Stimulated activated CD4-positive, alpha-beta T cell treated with anti-CD3 and anti-CD28 coated beads, Interleukin-1b, Interleukin-23, amount 100 ng/mL, for 48 hours (primary cell): ENCODE measurements at places on chromosomes 1 and 21.

- no peak for DNase-seq
These were observed 15.9 kb upstream of the RAB4A start for GRCh38 chr1:229254910-229255541.

DNA sequence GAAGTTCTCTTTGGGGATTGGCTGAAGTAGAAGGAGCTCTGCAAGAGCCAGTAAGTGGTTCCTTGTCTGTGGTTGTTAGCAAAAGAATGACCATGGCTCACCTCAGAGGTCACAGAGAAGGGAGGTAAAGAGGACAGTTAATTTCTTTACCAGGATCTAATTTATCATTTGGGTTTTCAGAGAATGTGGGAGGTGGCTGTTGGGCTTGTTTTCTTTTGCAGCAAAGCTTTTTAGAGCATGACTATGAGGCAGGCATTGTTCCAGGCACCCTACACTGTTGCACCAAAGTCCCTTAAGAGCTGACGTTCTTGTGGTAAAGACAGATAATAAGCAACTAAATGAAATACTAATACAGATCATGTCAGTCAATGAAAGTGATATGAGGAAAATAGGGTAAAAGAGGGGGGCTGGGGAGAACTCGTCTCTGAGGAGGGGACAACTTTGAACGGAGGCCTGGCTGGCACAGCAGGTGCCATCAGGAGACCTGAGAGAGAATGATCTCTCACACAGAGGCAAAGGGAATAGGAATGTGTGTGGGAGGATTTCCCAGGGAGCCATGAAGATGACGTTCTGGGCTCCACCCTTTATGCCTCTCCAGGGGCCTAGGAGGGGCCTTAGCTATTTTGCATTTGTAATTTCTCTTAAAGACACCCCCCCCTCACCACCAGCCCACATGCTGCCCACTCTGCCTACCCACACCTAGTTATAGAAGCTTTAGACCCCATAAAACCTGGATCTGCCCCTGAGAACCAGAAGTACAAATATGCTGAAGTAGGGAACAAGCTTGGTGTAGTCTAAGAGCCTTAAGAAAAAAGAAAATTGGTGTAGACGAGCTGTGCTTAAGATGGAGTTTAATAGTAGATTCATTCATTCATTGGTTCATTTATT lies 177.5 kb downstream of the ROR1 start:
- DNase-seq, result no peak

DNA sequence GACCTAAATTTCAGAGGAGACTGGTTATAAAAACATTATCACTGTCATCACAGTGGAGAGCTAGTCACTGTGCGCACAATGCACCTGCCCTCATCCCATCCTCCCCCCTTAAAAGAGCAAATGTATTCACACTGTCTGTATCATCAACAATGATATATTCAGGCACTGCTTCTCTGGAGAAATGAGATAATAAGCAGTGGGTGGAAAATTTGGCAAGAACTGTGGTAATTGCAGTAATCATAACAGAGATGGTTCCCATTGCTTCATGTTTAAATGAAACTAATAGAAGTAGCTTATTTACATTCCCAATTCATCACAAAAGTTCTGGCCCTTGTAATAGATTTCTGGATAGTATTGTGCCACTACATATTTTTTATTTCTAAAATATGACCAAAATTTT lies 867.4 kb upstream of the ADGRL2 start:
- no peak for DNase-seq

DNA sequence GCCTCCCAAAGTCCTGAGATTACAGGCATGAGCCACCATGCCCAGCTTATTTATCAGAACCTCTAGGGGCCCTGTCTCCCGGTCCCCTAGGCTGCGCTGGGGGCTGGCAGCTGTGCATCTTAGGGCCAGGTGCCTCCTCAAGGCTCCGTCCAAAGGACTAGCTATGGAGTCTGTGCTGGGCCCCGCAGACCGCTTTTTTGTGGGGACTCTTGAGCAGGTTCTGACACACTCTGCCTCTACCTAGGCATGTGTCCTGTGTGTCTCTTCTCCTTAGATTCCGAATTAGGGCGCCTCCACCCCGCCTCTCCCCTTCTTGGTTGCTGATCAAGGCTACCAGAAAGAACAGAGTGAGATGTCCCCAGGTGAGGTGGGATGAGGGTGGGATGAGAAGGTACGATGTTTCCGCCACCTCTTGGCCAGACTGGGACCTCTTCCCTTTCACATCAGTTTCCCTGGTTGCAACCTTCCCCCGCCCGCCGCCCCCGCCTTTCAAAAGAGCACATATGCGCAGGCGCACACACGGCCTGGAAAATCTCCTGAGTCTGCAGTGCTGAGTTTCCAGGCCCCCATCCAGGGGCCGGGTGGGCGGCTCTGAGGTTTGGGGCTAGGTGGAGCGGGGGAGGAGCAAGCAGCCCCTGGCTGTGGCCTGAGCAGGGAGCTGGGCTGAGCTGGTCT lies 5.0 kb upstream of the PTPN7 start:
- DNase-seq, result peak; percentile 58

GRCh38 chr1:6417961-6418667 lies 1.6 kb downstream of the HES2 start:
- no peak for DNase-seq

- peak; percentile 98 for DNase-seq
These were observed at the start of gene MRPL55 for GRCh38 chr1:228109073-228109961. Gene MRPL55, minus strand, starts transcription at chr1:228109299. Its CDS starts 1,039 bp downstream, at chr1:228108260.

DNA sequence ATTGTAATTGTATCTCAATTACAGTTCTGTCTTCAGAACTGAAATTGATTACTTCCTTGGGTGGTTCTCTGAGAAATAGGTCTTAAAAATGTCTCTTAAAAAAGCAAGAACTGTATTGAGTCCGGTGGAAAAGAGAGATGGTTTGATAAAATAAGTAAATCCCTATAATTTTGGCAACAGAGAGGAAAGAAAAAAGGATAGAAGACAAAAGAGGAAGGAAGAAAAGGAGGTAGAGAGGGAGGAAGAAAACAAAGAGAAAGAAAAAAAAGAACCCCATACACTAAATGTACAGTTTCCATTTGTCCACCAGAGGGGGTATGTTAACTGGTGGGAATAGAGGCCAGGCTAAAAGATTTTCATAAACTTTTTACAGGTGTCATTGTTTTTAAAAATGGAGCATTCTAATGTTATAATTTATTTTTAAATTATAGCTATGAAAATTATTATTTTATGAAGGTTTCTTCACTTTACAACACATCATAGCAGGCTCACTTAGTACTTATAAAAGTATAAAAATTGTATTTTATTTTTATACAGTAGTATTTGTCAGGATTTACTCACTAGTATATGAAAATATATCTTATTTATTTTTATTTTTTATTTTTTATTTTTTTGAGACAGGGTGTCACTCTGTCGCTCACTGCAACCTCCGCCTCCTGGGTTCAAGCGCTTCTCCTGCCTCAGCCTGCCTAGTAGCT lies 2.1 kb upstream of the UBE2T start:
- no peak for DNase-seq

DNA sequence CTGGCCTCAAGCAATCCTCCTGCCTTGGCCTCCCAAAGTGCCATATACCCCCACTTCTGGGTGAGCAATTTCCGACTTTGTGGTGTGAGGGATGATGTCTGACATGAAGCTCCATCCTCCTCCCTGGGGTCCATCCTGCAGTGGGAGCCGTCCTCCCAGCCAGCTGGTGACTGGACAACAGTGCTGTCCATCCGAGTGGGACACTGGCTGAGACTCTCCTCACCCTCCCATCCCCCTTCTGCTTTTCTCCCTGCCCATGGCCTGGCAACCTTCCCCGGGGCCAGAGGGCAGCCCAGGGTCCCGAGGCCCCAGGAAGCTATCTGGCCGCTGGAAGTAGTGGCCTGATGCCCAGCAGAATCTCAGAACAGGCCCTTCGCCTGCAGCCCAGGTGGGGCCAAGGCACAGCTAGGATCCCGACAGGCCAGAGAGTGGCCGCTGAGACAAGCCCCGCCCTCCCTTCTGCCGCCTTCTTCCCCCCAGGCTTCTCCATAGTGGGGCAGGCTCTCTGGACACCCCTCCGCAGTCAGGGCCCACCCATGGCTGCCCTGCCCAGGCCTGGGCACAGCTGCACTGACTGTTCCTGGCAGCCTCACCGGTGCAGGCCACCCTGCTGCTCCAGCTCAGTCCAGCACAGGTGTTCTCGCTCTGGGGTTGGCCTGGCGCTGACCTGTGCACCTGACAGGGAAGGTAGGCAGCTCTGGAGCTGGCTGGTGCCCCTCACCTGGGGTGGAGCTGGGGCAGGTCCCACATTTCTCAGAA lies 8.4 kb upstream of the FAAP20 start:
- DNase-seq, result no peak

GRCh38 chr1:167483790-167484189 lies 34.5 kb downstream of the CD247 start:
- DNase-seq, result no peak

GRCh38 chr1:232709386-232709785 lies 79.5 kb upstream of the SIPA1L2 start:
- DNase-seq, result no peak

GRCh38 chr1:246703581-246703980 lies 20.6 kb upstream of the SCCPDH start:
- DNase-seq, result no peak

DNA sequence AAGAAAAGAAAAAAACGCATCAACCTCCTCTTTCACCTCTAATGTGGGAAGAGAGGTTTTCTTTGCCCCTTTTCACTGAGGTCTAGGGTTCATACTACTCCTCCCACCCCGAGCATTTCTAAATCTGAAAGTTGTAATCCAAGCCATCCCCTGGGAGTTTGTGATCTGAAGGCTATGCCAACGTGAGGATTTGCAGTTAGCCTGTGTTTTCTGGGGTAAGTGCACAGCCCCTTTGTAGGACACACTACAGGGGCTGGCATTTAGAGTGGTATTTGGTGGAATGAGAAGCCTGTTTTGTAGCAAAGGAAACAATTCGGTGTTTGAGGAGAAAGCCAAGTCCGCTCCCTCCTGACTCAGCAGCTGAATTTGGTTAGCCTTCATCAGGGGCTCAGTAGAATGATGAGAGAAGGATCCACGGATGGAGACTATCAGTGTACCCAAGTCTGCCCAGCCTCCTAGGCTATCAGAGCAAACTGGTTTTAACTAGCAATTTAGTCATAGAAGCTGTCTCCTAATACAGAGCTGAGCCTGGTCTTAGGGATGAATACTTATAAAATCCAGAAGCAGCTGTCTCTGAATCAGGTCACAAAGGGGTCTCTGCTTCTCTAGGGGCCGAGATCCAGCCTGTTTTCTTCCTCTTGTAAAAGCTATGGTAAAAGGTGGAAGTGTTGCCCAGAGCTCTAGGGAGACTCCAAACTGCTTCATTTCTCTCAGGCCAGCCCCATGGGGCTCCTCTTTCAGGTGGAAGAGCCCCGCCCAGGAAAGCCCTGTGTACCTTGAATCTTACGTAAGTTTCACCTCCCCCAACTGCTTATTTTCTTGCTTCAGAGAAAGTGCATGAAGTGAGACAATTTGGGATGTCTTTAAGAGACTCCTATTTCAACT lies 2.1 kb downstream of the PCP4L1 start:
- no peak for DNase-seq

DNA sequence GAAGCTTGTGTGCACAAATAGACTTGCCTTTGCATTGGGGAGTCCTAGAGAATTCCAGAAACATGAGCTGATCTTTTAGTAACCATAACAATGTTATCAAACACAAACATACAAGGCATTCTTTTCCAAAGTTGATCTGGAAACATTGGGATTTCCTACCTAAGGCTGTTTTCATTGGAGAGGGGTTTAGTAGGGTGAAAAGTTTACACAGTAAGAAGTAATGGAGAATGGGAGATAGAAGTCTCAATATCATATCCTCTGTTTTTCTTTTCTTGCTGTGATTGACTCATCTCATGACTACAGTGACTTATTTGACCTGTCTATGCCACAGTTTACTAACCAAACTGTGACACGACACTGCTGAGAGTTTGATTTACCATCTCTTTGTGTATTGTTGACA lies 65.6 kb upstream of the PLA2G4A start:
- DNase-seq, result no peak

GRCh38 chr1:181260271-181260670 lies 171.8 kb downstream of the IER5 start:
- no peak for DNase-seq

GRCh38 chr1:203271018-203271743 lies 34.1 kb upstream of the BTG2 start:
- DNase-seq, result peak; percentile 73

- DNase-seq, result no peak
These were observed 9.4 kb downstream of the OXCT2 start for GRCh38 chr1:39761557-39762260.

DNA sequence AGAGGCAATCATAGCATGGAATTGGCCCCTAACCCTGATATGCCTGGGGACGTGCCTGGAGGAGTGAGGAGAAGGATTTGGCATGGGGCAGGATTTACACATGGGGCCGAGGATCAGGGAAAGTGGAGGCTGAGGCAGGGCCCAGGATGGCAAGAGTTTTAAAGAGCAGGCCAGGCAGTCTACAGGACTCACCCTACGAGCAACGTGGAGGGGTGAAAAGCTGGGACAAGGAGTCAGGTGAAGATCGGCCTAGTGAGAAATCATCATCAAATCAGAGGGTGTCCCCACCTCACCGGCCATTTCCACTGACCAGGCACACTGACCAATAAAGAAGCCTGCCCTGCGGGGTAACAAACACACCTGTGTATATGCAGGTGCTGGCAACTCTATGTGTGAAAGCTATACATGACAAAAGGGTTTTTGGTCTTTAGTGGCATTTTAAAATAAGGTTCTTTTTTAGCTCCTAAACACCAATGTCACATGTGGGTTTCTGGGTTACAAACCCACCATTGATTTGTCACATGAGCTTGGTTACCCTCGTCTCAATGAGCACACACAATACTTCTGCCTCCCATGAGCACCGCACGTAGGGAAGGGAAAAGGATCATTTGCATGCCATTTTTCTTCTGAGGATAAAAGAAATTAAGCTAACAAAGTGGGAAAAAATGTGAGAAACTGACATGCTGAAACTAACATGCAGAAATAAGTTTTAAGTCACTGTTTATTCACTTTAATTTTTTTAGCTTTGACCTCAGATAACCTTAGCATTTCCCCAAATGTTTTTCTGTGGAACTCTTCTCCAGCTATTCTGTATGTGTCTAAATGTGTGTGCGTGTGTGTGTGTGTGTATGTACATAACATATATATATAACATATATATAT lies 168.1 kb upstream of the EDN2 start:
- DNase-seq, result no peak

DNA sequence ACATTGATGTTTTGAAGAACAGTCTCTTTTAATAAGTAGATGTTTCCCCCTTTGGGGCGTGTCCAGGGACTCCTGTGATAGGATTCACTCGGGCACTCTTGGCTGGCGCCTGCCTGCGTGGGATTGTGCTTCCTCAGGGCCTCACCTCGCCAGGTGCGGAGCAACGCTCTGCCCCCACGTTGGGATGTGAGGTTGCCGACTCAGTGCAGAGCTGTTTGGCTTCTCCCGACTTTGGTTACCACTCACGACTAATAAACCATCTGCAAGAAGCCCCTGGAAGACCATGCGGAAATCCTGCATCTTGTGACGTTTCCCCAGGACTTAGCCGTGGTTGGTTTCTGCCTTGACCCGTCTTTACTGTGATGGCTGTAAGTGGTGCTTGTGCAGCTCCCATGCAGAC lies 106.4 kb downstream of the PCBP3 start:
- no peak for DNase-seq

DNA sequence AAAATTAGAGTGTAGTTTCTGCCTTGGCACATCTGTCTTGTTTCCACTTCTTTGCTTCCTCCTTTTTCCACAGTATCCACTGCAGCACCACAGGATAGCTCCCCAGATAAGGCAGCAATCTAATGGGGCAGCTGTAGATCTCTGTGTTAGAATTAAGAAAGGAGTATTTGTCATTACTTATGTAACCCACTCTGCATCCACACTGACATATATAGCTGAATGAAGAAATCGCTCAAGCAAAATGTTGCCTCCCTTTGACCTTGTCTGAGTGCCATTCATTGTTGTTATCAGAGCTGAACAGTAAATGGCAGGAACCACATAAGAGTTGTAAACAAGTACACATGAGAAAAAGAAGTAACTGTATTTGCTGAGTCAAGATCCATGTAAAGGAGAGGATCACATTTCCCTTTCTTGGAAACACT lies 45.9 kb upstream of the DPH5 start:
- no peak for DNase-seq
